ENCODE measurements at places on chromosomes 6 and 20. TPM values are rescaled to one million over a fixed set of nuclear protein-coding genes. Genes with fewer than 3 reads are reported as not detected.
A peak's percentile ranks its signal among the peaks of the same experiment; 100 is the strongest.

GRCh38 chr6:113381959-113382358 is 475.2 kb upstream of the MARCKS start:
- no peak for DNase-seq

- DNase-seq = no peak
Observed at GRCh38 chr6:95117236-95117635, 460.1 kb upstream of the MANEA start.

DNA sequence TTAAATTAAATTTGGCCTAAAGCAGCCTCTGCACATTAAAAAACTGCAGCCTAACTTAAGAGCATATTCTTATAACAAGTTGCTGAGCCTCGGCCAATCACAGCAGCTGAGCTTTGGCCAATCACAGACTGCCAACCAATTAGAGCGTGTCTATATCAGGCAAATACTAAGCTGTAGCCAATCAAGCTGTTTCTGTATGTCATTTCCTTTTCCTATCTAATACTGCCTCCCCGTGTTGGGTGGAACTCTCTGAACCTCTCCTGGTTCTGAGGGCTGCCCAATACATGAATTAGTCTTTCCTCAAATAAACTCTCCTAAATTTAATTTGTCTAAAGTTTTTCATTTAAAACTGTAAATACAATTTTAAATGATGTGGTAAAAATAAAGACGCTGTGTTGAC is 3.9 kb upstream of the TMEM244 start:
- no peak for DNase-seq

DNA sequence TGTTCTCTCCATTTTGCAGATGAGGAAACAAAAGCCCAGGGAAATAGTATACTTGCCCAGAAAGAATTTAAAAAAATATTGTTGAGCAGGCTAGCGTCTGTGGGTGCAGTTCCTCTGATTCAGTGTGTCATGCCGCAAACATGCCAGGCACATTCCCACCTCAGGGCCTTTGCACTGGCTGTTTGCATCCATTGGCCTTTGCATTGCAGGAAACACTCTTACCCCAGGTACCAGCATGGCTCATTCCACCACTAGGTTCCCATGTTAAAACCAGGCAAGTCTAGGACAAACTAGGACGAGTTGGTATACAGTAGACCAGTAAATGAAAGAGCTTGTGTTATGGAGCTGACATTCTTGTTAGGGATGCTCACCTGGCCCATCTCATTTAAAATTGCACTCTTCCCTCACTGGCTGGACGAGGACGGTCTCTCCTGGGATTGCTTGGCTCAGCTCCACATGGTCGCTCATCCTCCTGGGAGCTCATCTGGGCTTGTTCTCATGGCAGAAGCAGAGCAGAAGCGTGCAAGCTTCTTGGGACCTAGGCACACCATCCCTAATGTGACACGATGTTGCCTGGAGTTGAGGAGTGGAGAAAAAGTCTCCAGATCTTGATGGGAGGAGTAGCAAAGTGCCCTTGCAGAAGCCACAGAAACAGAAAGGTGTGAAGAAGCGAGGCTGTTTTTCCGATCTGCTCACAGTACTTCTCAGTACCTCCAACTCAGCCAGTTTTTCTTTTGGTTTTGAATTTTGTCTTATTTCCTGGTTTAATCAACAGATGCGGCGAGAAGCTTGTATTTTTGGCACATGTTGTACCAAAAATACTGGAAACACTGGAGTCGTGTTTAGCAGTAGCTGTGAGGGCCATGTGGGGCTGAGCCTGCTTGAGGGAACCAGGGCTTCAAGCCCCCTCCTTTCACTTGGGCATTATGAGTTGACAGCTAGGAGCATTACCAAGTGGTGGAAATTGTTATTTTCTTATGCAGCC is 13.9 kb downstream of the ZNF831 start:
- DNase-seq = peak; percentile 69

Gene CPNE5
- 1.1 TPM for total RNA-seq
